Glutamatergic neuron (in vitro differentiated cells): ENCODE measurements at places on chromosomes 5 and 9.

DNA sequence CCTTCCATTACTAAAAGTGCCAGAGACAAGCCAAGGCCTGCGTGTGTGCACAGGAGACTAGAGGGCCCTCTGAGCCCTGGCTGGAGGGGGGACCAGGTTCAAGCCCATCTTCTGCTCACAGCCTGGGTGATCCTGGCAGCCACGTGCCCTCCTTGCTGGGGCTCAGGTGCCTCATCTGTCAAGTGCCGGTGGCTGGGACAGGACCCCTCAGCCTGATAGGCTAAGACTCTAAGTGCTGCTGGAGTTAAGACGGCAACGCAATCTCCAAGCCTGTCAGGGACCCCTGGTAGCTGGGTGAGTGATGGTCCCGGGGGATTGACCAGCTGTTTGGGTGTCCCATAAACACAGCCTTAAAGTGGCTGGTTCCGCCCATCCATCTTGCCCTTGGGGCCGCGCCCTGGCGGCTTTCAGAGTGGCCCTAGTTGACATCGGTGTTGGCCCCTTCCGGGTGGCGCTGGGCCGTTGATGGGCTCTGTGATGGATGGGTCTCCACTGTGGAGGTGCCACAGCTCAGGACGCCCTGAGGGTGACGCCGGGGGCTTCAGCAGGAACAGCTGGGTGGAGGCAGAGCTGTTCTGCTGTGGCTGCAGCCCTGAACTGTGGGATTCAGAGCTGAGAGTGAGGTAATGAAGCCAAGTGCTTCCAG is 136.2 kb downstream of the BARX1 start:
- DNase-seq = no peak

DNA sequence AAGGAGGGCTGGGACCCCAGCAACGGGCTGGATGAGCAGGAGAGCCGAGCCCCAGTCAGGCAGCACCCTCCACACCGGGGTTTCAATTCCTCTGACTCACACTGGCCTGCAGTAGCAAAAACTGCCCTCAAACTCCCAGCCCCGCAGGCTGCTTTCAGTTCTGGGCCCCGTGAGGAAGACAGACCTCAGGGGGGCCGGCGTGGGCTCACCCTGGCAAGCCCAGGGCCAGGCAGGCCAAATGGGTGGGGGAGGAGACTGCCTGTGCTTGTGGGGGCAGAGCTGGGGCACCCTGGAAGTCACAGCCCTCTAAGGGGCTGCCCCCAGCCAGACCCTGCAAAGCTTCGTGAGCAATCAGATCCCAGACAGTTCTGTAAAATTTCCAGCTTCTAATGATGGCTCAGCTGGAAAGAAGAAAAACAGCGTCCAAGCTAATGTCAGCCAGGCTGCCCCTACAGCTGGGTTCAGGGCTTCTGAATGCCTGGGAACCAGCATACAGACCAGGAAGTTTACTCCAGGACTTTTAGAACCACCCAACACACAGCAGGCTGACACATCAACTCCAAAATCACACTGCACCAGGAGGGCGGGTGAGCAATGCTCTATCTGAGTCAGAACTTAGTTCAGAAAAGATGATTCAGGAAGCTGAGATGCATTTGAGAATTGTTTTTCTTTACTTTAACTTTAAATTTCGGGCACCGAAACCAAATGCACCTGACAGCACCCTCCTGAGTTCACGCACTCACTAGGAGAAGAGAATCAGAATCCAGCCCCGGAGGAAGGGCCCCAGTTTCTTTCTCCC is 34.7 kb downstream of the LPCAT1 start:
- DNase-seq = no peak

DNA sequence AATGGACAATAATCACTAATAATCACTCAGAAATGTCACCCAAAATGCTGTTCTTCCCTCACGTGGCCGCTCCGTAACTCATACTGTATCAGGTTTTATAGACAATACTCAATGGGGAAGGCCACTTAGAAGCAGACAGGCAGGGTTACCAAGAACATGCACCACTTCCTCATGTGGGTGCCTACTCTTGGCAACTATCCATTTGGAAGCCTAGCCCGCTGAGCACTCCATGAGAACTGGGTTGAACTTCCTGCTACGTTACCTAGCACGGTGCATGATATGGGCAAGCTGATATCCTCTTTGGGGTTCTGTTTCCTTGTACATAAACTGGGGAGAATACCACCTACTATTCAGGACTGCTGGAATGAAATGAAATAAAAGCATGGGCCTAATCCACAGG is 14.3 kb downstream of the DAP start:
- no peak for DNase-seq

GRCh38 chr9:130523921-130524320 is 55.5 kb upstream of the FUBP3 start:
- DNase-seq = peak; percentile 41

DNA sequence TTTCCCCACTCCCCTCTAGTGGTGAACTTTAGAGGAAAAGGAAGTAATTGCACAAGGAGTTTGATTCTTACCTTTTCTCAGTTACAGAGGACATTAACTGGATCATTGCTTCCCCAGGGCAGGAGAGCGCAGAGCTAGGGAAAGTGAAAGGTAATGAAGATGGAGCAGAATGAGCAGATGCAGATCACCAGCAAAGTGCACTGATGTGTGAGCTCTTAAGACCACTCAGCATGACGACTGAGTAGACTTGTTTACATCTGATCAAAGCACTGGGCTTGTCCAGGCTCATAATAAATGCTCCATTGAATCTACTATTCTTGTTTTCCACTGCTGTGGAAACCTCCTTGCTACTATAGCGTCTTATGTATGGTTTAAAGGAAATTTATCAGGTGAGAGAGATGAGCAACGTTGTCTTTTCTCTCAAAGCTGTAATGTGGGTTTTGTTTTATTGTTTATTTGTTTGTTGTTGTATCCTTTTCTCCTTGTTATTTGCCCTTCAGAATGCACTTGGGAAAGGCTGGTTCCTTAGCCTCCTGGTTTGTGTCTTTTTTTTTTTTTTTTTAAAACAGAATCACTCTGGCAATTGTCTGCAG is 25.3 kb downstream of the SLC22A5 start:
- DNase-seq = no peak

DNA sequence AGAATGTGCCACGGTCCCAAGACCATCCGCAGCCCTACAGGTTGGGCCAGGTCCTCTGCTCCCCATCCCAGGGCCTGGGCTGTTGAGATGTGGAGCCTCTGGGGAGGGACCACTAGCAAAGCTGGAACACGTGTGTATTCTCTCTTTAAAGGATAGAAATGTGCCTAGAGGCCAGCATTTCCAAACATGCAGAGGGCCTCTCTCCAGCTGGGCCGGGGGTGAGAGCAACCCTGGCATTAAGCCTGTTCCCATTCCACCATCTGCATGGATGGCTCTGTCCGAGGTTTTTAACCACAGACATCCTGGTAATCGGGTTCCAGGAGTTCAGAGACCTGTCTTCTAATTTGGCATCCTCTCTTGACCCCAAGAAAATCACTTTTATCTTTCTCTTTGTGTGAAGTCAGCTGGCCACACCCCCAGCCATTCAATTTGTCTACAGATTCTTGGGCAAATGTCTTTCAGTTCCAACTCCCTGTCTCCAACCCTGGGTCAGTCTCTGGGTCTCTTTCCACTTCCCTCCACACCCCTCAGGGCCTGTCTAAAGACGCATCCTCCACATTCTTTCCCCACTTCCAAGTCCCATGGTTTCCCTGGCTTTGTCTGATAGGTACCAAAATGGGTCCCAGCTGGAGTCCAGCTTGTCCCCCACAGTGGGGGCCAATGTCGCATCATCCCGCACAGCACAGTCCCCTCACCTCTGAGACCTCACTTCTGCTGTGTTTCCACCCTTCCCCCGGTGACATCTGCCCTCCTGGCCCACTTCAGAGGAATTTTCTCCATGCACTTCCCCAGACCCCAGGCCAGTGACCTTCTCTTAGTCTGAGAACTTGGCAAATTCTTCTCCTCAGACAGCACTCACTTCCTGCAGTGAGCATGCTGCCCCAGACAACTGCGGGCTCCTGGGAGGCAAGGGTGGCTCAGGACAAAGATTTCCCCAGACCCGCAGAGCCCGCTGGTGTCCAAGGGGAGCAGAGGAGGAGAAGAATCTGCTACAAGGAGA is 56.8 kb downstream of the PTPDC1 start:
- no peak for DNase-seq

- no peak for DNase-seq
These were observed 73.6 kb downstream of the BAAT start for GRCh38 chr9:101311191-101311590.

- DNase-seq = no peak
These were observed 720.7 kb upstream of the RIOK2 start for GRCh38 chr5:97903742-97904141.

- DNase-seq = no peak
These were observed 257.9 kb upstream of the ADRA1B start for GRCh38 chr5:159658266-159658925.

- no peak for DNase-seq
These were observed 4.5 kb downstream of the EXOC3 start for GRCh38 chr5:447501-447900.

DNA sequence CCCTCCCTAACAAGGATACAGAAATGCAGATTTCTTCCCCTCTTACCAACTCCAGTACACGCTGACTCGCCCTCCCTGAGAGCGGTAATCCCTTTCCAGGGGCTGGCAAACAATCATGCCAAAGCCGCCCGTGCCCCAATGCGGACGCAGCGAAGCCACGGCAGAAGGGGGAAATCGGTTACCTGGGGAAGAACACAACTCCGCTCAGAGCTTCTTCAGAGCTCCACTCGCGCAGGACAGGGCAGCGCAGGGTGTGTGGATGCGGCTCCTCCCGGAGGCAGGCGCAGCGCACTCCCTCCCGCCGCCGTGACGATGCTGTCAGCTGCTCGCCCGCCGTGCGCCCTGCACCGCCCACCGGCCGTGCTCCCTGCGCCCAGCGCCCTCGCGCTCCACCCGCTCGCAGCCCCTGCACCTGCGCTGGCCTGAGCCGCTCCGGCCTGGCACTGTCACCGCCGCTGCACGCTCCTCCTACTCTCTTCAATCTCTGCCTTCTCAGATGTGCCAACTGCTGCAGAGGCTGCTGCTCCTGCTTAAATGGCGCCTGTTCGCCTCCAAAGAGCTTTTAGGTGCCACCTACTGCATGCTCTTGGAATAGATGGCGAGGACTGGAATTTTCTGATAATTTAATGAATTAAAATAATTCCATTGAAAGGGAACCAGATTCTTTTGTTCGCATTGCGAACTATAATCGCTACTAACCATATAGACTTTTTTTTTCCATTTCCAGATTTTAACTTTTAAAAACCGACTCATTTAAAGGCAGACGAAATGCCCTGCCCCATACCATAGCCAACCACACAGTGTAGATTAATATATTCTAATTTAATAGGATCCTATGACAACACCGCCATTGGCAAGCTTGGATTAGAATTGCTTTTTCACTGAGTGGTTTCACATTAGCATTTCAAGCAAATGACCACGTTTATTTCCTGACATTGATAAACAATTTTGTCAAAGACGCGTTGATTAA is at the start of gene DIRAS2:
TSS of gene DIRAS2 (minus strand) at position 255 of the 970 bp plus-strand sequence. CDS start 28,997 bp downstream, outside the sequence.
- peak; percentile 83 for DNase-seq

DNA sequence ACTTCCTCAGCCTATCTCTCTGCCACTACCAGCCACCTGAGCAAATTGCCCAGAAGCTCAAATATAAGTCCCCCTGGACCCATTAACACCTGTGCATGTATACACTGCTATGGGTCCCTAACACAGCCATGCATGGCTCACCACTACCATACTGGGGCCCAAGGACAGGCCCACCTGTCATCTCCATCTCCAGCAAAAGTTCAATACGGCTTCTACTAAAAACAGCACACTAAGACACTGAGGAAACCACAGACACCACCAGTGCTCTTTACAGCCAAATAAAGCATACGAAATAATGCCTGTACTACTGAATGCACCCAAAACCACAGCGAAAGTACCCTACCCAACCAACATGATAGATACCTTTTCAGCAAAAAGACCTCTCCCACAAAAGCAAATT is 85.6 kb upstream of the GHR start:
- no peak for DNase-seq

DNA sequence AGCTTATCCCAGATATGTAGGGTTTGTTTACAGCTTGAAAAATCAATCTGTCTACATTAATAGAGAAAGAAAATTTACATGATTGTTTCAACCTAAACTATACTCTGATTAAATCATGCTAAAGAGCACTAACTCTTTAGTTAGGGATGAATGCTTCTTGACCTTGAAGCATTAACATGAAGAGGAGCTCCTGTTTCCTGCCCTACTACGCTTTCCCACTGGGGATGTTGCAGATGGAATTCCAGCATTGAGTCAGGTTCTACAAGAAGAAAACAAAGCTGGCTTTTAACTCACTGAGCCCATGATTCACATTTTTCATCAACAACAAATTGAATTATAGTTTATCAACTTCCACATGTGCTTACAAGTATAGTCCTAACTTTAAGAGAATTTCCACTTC is 471.3 kb downstream of the TMEM232 start:
- no peak for DNase-seq

GRCh38 chr9:91199739-91200497 is 161.8 kb downstream of the AUH start:
- DNase-seq = no peak

- no peak for DNase-seq
These were observed 977.9 kb upstream of the NUDT12 start for GRCh38 chr5:104540448-104540847.

DNA sequence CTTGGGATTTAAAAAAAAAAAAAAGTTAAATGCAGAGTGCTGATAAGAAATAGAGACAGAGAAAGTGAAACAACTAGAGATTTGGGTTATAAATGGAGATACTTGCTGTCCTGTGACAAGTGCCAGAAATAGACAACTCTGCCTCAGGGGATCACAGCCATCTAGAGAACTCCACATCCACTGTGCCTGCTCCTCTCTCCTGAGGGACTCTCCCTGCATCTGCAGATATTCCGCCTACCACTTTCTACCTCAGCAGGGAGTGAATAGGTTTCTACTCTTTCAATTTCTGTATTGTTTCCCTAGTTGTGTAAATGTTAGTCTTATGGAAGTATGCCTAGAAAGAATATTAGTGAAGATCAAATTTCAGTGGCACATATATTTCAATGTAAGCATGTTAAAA is 307.2 kb downstream of the HTR1A start:
- DNase-seq = no peak

DNA sequence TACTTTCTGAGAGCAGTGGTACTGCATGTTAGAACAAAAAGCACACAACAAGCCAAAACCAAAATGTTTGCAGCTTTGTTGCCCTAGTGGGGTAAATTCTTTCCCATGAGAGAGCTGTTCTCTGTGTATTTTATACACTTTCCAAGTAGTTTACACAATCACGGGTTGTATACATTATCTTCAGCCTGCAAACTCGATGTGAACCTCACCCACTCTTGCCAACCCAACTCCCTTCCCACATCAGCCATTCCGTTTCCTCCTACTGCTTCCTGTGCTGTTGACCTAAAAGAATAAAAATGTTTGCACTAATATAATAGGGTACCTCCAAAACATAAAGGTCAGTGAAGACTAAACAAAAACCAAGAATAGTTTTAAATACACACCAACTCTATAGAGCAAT is 47.0 kb downstream of the IQGAP2 start:
- DNase-seq = no peak

GRCh38 chr9:114281473-114282103 is 41.3 kb upstream of the ORM1 start:
- peak; percentile 6 for DNase-seq
